ENCODE measurements at places on chromosomes 16 and 17. TPM values are rescaled to one million over a fixed set of nuclear protein-coding genes. Genes with fewer than 3 reads are reported as not detected.
A peak's percentile ranks its signal among the peaks of the same experiment; 100 is the strongest.

- peak; percentile 74 for DNase-seq
Observed at GRCh38 chr17:42680331-42680808, 1.3 kb downstream of the CCR10 start.

- DNase-seq: peak; percentile 43
Observed at GRCh38 chr16:27468941-27469531, 67.1 kb downstream of the IL21R start.

GRCh38 chr17:77872714-77873499 is 85.6 kb upstream of the TNRC6C start:
- DNase-seq: no peak

The MARVELD3 gene
- total RNA-seq: not detected

- DNase-seq: no peak
Observed at GRCh38 chr17:79338604-79339003, 264.0 kb downstream of the ENGASE start.

Measured in Right ventricle myocardium inferior (tissue), 1 donor.